Muscle of arm (tissue), 14 donors: ENCODE measurements at places on chromosomes 2 and 18. TPM values are rescaled to one million over a fixed set of nuclear protein-coding genes. Genes with fewer than 3 reads are reported as not detected.

DNA sequence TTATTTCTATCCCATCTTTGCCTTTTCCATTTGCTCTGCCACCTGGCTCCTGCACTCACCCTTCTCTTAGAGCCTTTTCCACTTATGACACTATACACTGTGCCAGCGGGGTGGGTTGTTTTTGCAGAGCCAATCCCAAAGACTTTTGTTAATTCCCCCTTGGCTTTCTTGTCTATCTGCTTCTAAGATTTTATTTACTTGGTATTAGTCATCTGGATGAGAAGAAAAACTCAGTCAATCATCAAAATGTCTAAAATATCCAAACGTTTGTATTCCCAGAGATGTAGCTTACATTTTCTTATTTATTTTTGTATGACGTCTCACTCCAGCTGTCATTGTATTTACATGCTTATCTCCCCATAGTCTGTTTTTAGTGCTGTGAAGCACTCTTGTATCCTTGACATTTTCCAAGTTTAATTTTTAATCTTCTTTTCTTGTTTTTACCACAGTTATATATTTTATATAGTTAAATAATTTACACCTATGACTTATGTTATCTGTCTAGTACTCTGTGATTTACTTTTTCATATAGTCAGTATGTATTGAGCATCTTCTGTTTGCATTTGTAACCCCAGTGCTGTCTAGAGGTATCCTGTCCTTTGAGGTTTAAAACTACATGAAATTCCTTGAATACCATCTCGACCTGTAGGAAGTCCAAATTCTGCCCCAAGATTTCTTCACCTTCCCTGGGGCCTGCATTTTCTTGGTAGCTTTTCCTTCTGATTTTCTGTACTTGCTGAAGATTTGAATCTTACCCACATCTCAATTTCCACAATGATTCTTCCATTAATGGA lies 55.1 kb downstream of the COL4A3 start:
- DNase-seq, result no peak

- DNase-seq, result no peak
Observed at GRCh38 chr18:5173236-5173635, 23.8 kb downstream of the AKAIN1 start.

- DNase-seq, result no peak
Observed at GRCh38 chr2:15667809-15668556, 76.3 kb downstream of the DDX1 start.

- no peak for DNase-seq
Observed at GRCh38 chr18:42743373-42744138, 371.9 kb downstream of the RIT2 start.

DNA sequence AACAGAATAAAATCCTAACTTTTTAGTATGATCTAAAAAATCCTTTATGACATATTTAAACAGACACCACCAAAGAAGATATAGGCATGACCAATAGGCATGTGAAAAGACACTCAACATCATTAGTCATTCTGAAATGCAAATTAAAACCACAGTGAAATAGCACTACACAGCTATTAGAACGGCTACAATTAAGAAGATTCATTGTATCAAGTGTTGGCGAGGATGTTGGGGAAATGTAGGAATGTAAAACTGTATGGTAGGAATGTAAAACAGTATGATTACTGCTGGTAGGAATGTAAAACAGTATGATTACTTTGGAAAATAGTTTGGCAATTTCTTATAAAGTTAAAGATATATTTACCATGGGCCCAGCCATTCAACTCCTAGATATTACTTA lies 253.3 kb upstream of the TCF4 start:
- no peak for DNase-seq

GRCh38 chr2:71705171-71705960 lies 252.0 kb downstream of the DYSF start:
- DNase-seq, result no peak

DNA sequence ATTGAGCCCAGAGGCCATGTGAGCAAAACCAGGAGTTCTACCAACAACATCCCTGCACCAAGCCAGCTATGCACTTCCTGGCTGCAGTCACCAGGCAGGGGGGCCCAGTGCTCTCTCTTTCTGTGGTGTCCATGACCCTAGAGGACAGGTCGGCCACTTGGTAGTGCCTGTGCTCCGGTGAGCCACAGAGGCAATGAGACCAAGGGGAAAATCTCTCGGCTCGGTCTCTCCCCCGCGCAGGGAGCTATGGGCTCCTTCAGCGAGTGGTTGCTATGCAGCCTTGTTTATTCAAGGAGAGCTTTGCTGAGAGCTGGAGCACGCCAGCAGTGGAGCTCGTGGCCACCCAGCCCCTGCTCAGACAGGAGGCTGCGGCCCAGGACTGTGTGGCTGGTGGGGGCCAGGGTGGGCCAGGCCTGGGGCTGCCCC lies at the start of gene TOGARAM2:
TOGARAM2 (plus strand) TSS at position 283 of the 426 bp plus-strand sequence. CDS start 13,537 bp downstream, outside the sequence.
- no peak for DNase-seq

DNA sequence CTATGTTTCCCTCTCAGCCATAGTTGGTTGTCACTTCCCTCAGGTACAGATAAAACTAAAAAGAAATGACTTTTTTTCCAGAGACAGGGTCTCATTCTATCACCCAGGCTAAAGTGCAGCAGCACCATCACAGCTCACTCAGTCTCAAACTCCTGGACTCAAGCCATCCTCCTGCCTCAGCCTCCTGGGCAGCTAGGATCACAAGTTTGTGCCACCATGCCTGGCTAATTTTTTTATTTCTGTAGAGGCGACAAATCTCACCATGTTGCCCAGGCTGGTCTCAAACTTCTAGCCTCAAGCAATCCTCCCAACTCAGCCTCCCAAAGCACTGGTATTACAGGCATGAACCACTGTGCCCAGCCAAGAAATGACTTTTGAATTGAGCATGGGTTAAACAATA lies 8.2 kb downstream of the ROCK2 start:
- no peak for DNase-seq

GRCh38 chr2:9644021-9644420 lies 13.2 kb upstream of the YWHAQ start:
- DNase-seq, result no peak

DNA sequence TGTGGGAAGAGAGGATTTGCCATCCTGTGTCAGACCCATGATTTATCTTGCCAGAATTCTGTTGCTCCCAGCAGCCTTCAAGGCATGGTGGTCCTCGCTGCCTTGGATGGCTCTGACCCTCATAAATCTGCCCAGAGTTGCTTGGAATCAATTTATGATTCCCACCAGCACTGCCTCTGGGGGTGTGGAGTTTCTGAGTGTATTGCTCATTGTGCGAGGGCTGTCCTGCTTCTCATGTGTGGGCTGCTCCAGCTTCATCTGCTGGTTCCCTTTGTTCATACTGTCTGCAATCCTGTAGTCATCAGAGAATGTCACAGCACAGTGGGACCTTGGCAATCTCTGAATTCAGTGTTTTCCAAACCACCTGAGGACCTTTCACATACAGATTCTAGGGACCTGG lies 139.8 kb downstream of the CLIP4 start:
- no peak for DNase-seq

DNA sequence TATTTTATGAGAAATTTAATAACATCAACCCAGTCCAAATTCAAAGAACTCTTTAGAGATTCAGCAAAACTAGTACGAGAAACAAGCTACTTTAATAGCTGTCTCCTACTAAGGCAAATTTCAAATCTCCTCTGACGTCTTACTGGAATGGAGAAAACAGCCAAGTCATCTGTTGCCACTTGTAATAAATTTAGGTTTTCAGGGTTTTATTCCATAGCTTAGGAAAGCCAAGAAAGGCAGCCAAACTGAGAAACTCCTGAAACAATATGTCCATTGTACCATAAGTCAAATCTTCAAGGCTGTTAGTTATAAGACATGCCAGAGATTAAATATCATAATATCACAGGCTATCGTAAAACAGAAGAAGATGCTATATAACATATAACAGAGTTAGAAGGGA lies 524.6 kb upstream of the SETBP1 start:
- peak; percentile 48 for DNase-seq

DNA sequence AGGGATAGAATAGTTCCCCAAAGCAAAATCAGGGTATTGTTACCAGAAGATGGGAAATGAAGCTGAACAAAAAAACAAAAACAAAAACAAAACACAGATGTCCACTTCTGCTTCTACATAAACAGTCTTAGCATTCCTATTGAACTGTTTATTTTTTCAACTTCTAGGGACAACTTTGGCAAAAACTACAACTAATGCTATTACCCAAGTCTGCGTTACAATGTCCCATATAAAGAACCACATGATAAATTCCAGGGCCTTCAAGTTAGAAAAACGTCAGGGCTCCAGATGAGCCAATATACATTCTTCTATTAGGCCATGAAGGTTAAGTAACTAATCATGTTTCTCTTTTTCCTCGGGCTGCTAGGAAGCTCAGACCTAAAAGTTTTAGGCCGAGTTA lies 16.9 kb downstream of the PID1 start:
- DNase-seq, result no peak

GRCh38 chr2:1731963-1732768 lies 12.1 kb downstream of the PXDN start:
- peak; percentile 88 for DNase-seq

- DNase-seq, result no peak
Observed at GRCh38 chr2:17636257-17636656, 95.8 kb downstream of the VSNL1 start.

GRCh38 chr2:235347691-235348090 lies 146.2 kb upstream of the AGAP1 start:
- DNase-seq, result no peak

DNA sequence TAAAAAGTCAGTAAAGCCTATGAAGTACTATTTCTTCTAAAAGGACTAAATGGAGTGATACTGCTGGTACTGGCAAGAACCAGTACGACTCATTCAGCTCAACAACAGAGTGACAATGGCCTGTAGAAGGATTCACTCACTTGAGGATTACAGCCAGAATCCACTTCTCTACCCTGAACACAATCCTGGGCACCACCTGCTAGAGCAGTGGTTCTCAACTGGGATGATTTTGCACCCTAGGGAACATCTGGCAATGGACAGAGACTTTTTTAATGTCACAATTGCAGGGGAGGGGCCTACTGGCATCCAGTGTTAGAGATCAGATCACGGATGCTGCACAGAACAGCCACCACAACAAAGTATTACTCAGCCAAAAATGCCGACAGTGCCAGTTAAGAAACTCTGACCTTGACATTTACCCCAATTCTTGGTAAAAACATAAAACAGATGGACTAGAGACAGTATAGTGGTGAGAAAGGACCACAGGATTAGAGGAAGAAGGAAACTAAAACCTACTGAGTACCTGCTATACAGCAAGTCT lies 5.0 kb downstream of the SPIRE1 start:
- DNase-seq, result no peak

DNA sequence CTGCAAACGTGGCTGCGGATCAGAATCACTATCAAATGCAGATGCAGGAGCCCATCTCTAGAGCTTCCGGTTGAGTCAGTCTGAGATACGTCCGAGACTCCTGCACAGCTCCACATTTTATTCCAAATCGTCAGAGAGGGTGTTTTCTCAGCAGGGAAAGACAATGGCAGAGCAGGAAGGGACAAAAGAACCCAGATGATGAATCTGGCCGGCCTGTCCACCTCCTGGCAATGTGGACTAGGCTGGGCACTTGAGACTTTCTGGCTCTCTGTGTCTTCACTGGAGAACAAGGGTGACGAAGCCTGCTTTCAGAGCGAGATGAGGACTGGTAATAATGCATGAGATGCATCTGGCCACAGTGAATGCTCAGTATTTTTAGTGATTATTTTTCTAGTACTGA lies 255.9 kb upstream of the MYT1L start:
- no peak for DNase-seq

DNA sequence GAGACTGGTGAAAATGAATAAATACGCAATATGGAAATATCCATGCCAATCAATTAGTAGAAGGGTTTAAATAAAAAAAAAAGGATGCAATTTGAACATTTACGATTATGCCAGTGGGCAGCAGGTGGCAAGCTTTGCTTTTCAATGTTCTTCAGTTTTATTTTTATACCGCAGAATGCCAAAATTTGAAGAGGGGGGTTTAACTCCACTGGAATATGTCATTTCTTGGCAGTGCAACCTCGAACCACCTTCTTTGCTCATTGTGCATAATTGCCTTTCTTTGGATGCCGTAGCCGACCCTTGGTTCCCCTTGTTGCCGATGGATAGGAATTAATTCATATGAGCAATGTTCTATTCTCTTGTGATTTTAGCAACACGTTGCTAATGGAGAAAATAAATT lies 88.0 kb downstream of the LTBP1 start:
- DNase-seq, result peak; percentile 50

DNA sequence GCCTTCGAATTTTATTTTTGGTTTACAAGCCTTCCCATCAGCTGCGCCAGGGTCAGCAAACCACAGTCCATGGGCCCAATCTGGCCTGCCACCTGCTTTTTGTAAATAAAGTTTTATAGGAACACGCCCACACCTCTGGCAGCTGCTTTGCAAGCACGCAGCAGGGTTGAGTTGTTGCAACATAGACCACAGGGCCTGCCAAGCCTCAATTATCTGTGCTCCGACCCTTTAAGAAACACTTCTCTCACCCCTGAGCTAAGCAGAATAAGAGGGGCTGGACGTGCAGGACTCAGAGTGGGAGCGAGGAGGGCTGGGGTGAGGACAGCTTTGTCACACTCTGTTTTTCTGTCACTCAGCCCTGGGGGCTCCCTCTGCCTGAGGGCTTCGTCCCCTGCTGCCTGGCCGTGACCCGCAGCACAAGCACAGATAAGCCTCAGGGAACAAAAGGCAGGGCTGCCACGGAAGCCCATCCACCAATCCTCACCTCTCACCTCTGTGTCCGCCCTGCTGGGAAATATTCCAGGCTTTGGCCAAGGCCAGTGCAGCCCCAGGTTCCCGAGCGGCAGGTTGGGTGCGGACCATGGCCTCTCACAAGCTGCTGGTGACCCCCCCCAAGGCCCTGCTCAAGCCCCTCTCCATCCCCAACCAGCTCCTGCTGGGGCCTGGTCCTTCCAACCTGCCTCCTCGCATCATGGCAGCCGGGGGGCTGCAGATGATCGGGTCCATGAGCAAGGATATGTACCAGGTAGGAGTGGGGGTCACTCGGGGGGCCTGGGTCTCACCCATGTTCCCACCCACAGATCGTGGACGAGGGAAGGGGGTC lies at the start of gene AGXT:
AGXT (plus strand) TSS at position 539 of the 823 bp plus-strand sequence; CDS start at position 581, 42 bp downstream.
- no peak for DNase-seq

- no peak for DNase-seq
Observed at GRCh38 chr2:238706163-238706562, 141.7 kb upstream of the TWIST2 start.

GRCh38 chr2:40164736-40165508 lies 287.0 kb downstream of the SLC8A1 start:
- DNase-seq, result peak; percentile 58

Gene EGR4
- polyA plus RNA-seq, result not detected

Gene UGT1A8
- not detected for polyA plus RNA-seq

Gene NOTO
- polyA plus RNA-seq, result not detected

Gene LYPD6B
- polyA plus RNA-seq, result not detected

Gene FSHR
- polyA plus RNA-seq, result 0.60 TPM

Gene SCYGR3
- not detected for polyA plus RNA-seq

Gene AMER3
- not detected for polyA plus RNA-seq

Gene IL37
- polyA plus RNA-seq, result not detected

Gene ACP1
- 116 TPM for polyA plus RNA-seq

Gene ST8SIA5
- polyA plus RNA-seq, result 6.4 TPM

Gene HAAO
- polyA plus RNA-seq, result 16.8 TPM

Gene SERPINB11
- not detected for polyA plus RNA-seq

Gene ANTXR1
- polyA plus RNA-seq, result 192 TPM

Gene ABCG5
- polyA plus RNA-seq, result 0.11 TPM
